Dermis microvascular lymphatic vessel endothelial cell (primary cell): ENCODE measurements at places on chromosomes 6 and 20. TPM values are rescaled to one million over a fixed set of nuclear protein-coding genes. Genes with fewer than 3 reads are reported as not detected.

Gene BFSP1
- total RNA-seq = 1.7 and 2.0 TPM in 2 replicates

DNA sequence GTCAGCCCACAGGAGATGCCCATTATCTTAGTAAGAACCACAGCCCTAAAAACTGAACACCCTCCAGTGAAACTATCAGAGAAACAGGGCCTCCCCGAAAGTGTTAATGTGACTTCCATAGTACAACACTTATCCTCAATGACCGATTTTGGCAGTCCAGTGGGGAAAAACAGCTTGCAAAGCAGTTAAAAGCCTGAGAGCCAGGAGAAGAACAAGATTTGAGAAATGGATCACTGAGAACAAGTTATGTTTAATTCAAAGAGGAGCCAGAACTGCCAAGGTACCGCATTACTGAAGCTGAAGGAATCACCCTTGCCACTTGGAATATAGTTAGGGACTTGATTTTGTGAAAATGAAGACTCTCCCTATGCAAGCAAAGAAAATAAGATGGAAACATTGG is 236.9 kb downstream of the QKI start:
- no peak for DNase-seq

DNA sequence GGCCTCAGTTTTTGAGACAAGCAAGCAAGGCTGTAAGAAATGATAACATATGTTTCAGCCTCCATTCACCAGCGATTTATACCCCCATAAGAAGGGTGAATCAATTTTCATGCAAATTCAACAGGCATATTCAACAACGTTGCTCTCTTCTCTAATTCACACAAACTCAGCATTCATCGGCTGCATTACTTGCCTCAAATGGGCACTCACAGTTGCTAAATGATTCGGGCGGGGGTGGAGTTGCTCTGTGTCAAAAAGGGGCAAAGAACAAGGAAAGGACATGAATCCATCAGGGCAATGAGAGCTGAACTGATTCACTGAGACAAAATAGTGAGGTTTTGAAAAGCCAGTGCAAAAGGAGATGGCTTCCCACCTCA is 9.0 kb downstream of the MOXD1 start:
- no peak for DNase-seq

- no peak for DNase-seq
Observed at GRCh38 chr6:143198312-143198711, 137.6 kb downstream of the AIG1 start.

GRCh38 chr20:53578492-53579222 is 15.0 kb downstream of the ZNF217 start:
- peak; percentile 91 for DNase-seq

DNA sequence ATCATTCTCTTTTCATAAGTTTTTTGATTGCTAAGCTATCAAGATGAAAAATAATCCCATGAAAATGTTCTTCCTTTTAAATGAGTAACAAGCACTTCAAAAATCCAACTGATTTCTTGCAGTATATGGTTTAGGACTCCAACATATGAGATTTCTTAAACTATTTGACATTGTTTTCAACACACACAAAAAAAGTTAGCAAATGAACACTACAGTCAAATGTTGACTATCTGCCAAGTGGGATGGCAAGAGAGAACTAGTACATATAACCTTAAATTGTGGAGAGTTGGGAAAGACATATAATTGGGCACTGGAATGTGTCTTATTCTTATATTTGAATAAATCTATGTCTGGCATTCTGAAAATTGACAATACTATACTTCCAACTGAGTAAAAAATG is 15.6 kb downstream of the COL21A1 start:
- no peak for DNase-seq

DNA sequence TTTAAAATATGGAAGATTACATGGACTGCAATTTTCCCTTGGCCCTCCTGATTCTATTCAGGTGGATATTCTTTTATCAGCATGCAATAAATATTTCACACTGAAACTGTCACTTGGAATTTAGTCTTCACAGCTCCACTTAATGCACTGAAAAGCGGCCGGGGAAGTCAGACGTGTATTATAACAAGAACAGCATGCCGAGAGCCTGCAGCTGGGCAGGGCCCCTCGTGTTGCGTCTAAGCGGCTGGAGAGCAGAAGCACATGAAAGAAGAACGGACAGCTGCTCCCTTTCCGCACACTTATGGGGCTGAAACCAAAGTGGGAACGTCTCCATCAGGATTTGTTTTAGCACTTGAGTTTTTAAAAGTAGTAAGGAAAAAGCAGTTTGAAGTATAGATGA is 57.2 kb downstream of the LYRM4 start:
- DNase-seq = no peak

DNA sequence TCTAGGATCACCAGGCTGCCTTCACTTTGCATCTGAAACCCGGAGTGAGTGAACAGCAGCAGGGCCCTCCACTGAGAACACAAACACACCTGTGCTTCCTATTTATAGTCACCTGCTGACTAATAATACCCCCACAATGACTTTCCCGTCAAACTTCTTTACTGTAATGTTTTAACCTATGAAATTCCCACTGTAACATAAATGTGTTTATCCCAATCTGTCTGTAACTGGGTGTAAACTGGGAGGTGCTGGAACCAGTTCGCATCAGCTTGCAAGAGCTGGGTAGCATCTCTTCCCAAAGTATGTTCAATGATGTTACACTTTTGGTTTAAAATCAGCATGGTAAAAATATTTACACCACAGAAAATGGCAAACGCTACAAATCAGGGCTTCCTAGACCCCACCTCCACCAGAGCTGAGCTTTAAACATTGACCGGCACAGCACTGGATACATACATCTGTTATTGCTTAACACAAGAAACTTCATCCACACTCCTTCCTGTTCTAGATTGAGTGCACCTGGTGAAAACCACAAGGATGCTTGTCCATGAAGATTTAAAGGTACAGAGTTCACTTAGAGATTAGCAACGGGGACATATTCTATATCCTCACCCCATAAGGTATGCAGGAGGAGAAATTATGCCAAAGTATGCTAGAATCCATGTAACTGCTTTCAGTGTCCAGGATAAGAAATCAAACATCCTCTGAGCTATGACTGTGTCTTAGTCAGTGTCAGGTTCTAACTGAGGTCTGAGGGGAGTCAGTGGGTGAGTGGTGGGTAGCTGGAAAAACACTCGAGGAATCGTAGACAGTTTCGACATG is 79.0 kb downstream of the ALDH8A1 start:
- DNase-seq = no peak

DNA sequence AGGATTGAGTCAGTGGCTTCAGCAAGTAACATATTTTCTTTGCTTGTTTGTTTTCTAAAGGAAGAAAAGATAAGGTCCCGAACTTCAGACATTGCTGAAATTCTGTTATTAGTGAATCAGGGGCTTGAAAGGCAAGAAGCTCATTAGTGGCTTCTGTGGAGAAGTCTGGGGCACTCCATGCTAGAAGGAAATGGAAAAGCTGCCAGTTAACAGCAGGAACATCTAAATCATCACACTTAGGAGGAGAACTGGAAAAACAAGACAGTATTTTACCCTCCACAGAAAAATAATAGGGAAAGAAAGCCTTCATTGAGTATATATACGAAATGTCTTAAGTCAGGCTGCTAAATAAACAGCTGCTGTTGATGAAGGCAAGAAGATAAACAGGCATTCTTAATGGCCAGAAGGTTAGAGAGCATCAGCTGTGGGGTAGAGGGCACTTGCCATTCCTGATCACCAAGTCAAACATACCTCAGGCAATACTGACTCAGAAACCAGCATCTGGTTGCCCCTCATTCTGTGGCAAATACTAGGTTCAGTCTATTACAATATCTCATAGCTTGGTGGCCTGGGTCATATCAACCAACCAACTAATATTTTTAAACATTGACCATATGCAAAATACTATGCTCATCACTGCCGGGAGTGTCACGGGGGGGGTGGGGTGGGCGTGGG is 143.2 kb upstream of the TENT5A start:
- no peak for DNase-seq

GRCh38 chr20:33933469-33933909 is 60.2 kb upstream of the RALY start:
- DNase-seq = peak; percentile 9

DNA sequence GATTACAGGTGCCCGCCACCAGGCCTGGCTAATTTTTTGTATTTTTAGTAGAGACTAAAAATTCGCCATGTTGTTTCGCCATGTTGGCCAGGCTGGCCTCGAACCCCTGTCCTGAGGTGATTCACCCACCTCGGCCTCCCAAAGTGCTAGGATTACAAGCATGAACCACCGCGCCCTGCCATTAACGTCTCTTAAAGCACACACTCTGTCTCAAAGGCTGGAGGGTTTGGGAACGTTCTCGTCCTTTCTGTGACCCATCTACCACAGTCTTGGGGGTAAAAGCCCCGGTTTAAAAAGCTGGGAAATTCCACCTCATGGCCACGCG is 57.8 kb upstream of the ARID1B start:
- DNase-seq = no peak
